ENCODE measurements at places on chromosomes 5 and 9.

GRCh38 chr5:151870271-151870670 lies 54.4 kb downstream of the GLRA1 start:
- DNase-seq: no peak

DNA sequence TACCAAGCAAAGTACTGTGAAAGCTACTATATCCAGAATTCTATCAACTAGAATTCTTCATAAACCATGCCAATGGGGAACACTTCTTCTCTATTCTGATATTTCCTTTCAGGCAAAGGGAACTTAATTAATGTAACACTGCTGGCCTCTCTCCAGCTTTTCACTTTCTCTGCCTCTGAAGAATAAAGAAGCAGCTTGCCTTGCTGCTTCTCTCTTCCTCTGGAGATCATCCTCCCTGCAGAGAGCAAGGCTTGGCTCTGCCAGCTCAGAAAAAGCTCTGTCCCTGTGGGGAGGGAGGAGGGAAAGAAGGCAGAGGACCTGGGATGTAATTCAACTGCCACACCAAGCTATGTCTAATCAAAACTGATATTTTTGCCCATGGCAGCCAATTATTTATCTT lies 6.5 kb downstream of the CTNND2 start:
- DNase-seq: no peak

GRCh38 chr9:79028101-79028500 lies 543.7 kb upstream of the TLE4 start:
- DNase-seq: no peak

- no peak for DNase-seq
These were observed 14.0 kb downstream of the ORM2 start for GRCh38 chr9:114343471-114344187.

DNA sequence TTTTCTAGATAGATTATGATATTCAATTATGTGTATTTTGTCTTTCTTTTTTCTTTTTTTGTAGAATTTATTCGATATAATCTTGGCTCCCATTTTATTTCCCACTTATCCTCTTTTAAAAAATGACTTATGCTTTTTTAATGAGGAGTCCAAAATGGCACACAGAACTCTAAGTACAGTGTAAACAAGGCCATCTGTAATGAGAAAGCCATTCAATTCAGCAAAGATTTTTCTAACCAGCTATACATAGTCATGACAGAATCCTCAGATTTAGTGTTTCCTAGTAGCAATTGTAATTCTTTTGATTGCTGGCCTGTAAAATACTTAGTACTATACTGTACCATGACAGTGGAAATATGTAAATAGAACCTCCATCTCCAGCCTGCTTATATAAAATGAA lies 651.4 kb downstream of the RAB3C start:
- DNase-seq: no peak

- no peak for DNase-seq
These were observed 9.8 kb downstream of the ECPAS start for GRCh38 chr9:111474385-111474784.

GRCh38 chr5:13809921-13810320 lies 134.6 kb downstream of the DNAH5 start:
- DNase-seq: no peak

GRCh38 chr9:114006931-114007691 lies 71.0 kb downstream of the AMBP start:
- DNase-seq: no peak

DNA sequence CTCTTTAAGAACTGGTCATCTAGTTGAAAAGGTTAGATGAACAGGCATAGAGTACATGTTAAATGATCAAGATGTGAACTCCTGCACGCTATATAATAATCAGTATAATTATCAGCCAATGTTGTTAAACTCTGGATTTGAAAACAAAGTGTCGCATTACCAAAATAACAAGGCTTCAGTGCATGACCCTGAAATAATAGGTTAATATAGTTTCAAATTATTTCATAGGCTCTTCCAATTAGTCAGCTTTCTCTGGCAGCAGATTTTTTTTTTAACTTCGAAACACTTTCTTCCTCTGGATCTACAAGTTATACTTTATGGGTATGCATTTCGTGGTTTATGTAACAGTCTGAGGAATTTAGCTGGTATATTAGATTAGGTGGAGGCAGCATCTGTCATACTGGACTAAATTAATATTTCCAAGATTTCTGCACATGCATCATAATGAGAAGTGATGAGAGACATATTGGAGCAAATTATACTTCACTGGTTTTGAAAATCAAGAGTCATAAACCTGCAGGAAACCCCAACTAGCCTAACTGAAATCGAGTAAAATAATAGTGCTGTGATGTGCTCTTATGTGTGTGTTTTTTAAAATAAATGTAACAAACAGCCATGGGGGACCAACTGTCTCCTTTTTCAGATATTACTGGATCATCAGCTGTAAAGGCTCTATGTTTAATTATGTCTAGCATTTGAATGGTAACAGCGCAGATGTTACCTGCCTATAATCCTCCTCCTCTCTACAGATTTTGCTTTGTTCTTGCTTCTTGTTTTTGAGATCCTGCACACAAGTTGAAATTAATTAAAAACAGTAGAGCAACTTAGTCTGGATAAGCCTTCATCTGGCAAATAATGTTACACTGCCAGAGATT lies 85.9 kb upstream of the CKMT2 start:
- DNase-seq: no peak

GRCh38 chr9:81498576-81498975 lies 190.8 kb downstream of the TLE1 start:
- no peak for DNase-seq

DNA sequence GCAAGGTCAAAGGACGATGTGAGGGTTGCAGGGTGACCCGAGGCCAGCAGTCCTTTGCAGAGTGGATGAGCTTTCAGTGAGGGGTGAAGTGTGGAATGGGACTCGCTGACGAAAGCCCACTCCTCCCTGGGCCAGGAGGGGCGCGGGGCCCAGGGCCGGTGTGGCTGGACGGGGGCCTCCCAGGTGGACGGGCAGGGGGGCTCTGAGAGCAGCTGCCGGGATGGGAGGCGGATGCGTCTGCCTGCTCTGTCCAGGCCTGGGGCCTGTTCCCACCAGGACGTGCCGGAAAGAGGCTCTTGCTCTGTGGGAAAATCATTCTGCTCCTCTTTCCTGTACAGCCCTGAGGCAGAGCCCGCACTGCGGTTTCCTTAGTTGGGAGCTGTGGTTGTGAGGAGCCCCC lies 24.3 kb downstream of the IRX4 start:
- DNase-seq: no peak

DNA sequence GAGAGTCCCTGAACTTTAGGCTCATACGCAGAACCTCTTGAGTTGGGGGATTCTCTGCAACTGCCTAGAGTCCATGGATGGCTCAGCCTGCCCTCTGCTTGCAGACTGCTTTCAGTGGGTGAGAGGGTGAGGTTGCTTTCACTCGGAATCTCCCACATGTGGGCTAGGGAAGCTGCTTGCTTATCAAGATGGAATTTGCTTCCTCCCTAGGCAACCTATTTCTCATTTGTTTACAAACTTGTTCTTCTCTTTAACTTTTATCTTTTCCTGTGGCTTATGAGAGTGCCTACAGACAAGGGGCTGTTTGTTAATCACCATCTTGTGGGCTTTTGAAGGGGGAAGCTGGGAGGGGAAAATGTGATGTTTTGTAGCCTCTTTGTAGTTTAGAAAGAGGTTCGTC lies 10.0 kb downstream of the TLE4 start:
- DNase-seq: no peak

- DNase-seq: no peak
These were observed 6.7 kb upstream of the C5orf63 start for GRCh38 chr5:127079994-127080491.

- DNase-seq: no peak
These were observed 23.7 kb upstream of the PTGES start for GRCh38 chr9:129776566-129776937.

DNA sequence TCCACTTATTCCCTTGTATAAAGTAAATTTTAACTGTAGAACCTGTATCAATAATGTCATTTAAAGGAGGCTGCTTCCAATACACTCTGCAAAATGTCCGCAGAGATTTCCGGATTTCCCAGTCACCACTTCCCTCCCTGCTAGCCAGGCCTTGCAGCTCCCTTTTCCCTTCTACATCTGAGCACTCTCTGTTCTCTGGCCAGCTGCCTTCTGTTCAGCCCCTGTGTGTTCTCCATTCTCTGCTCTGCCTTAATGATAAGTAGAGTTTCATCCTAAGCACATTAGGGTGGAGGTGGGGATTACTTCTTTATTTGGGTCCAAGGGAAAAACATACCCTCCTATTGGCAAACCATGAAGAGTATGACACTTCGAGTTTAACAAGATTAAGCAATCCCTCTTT lies 719.6 kb upstream of the WWC1 start:
- DNase-seq: no peak

- no peak for DNase-seq
These were observed 82.4 kb downstream of the AK8 start for GRCh38 chr9:132795511-132796303.

DNA sequence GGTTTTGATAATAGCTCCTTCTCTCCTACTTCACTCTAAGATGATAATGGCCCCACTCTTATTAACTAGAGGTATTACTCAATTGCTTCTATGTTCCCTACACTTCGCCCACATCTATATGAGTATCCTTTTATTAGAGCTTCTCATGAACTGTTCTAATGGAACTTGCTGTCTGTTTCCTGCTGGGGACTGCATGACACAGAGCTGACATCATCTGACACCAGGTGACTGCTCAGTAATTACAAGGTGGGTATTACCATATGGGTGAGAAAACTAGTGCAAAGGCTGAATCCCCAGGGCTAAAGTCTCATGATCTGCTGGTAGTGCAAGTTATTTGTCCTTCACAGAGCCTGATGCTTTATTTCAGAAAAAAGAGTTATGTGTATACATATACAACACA lies 146.2 kb upstream of the PLCXD3 start:
- no peak for DNase-seq

DNA sequence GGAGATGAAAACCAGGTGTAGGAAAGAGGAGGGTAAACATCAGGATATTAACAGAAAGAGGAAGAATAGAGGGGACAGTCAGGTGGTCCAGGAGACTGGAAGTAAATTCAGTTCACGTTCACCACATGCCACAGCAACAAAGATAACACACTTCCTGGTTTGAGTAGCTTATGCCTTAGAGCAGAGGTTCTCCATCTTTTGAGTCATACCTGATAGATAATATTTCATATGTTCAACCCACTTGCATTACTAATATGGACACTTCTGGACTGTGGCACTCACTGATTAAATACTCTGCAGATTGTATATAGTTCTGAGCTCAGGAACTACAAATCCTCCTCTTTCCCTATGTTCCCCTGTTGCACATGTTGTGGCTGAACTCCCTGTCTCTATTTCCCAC lies 179.9 kb upstream of the NR3C1 start:
- no peak for DNase-seq

DNA sequence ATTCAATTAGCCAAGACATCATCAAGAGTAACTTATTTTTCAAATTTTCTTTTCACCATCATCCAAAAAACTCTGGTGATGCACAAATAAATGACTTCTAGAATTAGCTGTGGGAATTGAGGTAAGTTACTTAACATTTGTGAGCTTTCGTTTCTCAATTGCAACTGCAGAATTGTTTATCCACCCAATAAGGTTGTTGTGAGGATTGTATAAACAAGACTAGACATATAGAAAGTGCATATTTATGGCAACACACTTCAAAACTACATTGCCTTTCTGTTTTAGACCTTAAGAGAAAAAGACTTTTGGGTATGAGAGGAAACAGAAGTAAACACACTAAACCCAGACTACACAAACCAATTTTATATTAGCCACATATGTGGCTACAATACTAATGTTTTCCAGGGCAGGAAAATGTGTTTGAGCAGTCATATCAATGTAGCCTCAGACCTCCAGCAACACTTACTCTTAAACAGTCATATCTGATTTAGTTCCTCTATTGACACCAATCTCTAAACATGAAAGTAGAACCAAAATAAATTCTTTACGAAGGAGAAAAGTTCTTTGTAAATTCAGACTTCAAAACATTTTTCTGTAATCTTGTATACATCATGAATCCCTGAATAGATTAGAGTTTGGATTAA lies 488.0 kb upstream of the CYLC2 start:
- DNase-seq: no peak

DNA sequence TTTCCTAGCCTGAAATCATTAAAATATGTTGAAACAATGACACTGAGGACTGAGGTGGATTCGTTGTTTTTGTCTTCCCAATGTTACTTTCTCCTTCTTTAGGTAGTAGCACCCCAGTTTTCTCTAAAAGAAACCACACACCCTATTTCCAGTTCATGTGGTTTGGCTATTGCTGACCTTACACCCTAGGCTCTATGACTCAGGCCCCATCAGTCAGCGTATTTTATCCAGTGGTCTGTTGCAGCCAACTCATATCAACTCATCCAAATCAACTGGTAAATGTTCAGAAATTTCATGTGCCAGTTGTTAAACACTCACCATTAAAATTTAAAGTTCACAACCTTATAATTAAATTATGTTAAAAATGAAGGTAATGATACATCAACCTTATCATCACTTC lies 44.6 kb upstream of the NFIB start:
- no peak for DNase-seq

GRCh38 chr9:137427454-137428310 lies 4.5 kb downstream of the NOXA1 start:
- no peak for DNase-seq

GRCh38 chr9:101629636-101630035 lies 34.9 kb upstream of the PPP3R2 start:
- no peak for DNase-seq

DNA sequence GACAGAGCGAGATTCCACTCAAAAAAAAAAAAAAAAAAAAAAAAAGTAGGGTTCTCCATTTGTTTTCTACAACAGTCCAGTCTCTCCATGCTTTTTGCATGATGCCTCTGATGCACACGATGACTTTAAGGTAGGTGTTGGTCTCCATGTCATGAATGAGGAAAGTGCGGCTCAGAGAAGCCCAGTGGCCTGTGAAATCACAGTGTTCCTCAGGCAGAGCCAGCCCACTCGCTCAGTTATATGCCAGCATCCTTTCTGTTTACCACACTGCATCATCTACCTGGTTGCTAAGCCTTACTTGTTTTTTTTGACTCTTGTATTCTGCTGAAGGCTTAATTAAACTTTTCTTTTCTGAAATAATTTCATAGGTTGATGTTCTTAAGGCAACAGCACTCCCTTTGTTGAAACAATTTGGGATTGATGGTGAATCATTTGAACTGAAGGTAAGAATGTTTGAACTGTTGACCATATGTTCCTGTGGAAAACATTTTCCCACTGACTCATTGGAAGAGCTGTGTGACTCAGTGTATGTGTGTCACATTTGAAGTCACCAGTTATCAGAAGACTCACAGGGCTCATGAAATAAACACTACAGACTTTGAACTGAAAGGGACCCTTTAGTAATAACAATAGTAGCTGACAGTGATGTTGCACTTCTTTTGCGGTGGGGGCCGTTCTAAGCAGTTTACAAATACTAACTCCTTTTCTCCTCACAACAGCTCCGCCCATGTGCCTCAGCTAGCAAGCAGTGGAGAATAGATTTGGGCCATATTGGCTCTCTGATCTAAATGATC lies 40.2 kb downstream of the RCL1 start:
- peak; percentile 27 for DNase-seq

DNA sequence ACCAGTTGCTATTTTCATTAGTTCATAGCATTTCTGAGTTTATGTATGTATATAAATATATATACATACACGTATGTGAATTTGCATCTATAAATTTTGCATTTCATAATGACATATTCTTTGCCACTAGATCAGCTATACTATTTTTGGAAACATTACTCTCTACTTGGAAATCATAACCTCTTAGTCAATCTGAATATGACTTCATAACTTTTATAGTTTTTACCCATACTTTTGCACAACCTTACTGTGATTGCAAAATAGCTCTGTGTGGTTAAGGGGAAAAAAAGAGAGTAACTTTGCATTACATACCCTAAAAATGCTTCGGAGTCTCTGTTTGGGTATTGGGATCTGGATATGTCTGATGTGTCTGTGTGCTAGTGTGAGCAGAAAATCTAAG lies 44.9 kb upstream of the ADAMTSL1 start:
- no peak for DNase-seq

All from activated T-helper 2 cell treated with anti-CD3 and anti-CD28 coated beads, Interferon-gamma antibody, Interleukin-2, Interleukin-4, amounts not matched to agents 10 μg/mL and 5 μg/mL and 100 μg/mL, durations not matched to agents 14 hours and 24 hours and 36 hours (primary cell).